Omental fat pad (tissue), 4 donors: ENCODE measurements at places on chromosomes 3 and 15. TPM values are rescaled to one million over a fixed set of nuclear protein-coding genes. Genes with fewer than 3 reads are reported as not detected.

The MED12L gene
- 0.16 TPM for total RNA-seq

The GOLGA8M gene
- total RNA-seq = 3.8 TPM

The ITIH4 gene
- 18.8 TPM for total RNA-seq

The TCAIM gene
- 22.5 TPM for total RNA-seq

The HDDC3 gene
- 27.3 TPM for total RNA-seq

The GOLGA8S gene
- total RNA-seq = 0.47 TPM

The IGDCC3 gene
- not detected for total RNA-seq

The SPTSSB gene
- total RNA-seq = not detected
